ENCODE measurements at places on chromosomes 6 and 20.

DNA sequence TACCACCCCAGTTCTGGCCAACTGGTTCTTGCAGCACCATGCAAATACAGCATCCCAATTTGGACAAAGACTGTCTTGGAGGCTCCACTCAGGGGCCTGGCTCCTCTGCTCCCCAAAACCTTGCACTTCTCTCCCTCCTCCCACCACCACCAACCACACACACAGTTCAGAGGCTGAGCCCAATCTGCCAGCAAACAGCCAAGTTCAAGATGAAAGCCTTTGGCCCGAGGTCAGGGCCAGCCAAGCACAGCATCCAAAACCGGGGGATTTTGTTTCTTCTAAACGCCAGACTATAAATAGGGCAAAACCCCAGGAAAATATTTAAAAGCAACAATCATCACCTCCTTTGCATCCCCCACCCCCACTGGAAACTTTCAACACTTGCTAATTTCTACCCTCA lies 5.7 kb downstream of the KCNK5 start:
- DNase-seq = no peak

GRCh38 chr6:11172501-11173327 lies 59.8 kb downstream of the NEDD9 start:
- DNase-seq = peak; percentile 6

DNA sequence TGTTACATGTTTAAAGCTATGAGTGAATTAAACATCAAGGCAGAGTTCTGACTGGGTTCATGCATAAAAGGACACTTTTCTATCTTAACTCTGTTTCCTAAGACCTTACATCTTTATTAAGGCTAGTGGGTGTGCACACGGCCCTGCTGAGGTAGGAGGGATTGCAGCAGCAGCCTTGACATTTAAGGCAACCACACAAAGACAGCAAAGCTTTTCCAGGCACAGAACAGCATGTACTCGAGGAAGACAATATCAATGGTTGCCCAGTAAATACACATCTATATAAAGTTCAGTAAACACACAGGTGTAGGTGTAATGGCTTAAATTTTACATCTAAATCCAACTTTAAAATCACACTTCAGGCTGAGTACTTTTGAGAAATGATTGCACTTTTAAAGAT lies 79.8 kb upstream of the LOC128125822 start:
- DNase-seq = no peak

GRCh38 chr20:4989570-4989969 lies 11.7 kb downstream of the SLC23A2 start:
- DNase-seq = no peak

DNA sequence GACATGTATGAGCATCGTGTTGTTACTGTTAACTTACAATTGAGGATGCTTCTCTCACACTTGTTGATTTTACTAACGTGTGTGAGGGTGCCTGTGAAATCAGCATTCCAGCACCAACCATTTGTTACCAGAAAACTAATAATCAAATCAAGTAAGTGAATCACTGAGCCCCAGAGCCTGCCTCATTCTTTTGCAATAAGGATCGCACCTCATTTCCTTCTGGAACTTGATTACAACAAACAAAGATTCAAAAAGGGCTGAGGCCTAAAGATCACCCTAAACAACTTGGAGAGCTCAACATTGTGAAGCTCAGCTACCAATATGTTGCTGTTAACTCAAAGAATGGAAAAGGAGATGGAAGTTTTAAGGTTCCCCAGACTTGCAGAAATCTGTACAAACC lies 274.7 kb downstream of the TFAP2A start:
- no peak for DNase-seq

DNA sequence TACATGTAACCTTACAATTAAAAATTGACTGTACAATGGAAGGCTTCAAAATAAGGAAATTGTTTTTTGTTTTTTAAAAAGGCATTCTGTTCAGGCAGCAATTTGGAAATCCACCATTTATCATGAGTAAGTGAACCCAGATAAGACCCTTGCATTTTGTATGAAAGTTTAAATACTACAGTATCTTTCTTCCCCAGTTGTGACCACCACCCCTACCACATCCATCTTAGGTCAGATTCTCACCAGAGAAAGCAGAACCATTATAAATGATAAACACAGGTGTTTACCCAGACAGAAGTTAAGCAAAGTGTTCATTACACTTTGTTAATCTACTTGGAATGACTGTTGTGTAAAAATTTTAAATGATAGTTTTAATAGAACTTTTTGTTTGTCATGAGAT lies 20.2 kb downstream of the SENP6 start:
- DNase-seq = no peak

DNA sequence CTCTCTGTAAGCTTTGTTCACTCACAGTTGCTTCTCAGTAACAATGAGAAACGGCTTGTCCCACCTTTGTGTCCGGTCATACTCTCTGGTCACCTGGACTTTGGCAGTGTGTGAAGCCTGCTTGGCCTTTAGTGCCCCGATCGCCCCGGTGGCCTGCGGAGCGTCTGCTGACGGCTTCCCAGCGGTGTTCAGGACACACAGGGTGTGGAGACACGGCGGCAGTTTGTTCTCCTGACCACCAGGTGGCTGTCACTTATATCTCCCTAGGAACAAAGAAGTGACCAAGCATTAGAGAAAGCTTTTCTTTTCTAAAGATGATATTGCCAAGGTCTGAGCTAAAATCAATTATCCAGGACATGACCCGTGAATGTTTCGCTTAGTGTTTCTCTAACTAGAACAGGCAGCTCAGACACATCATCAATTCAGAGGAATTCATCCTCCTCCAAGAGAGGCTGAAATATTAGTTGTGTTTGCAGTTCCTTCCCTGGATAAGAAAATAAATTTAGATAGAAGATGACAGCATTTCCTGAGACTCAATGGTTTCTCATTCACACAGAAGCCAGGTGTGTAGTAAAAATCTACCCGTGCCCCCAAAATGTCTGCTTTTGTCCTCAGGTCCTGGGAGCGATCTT lies 167.4 kb upstream of the THBS2 start:
- no peak for DNase-seq

DNA sequence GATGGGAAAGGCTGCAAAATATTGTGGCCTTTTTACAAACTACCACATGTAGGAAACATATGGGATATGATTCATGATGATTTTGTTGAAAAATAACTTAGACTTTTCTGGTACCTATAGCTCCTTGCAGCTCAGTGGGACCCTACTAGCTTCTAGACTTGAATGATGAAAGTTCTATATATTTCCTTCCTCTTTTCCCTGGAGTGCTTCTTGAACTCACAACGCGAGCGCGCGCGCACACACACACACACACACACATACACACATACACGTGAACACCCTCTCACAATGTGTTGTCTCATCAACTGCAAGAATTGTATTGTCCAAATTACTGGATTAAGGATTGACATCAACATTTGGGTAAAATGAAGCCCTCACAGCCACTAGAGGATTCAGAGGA lies 61.9 kb downstream of the TOX2 start:
- no peak for DNase-seq

Measured in SHP77 treated with DMSO at 0.1 percent for 48 hours (cell line).